HL-60 (cell line): ENCODE measurements at places on chromosomes 1 and 21.

DNA sequence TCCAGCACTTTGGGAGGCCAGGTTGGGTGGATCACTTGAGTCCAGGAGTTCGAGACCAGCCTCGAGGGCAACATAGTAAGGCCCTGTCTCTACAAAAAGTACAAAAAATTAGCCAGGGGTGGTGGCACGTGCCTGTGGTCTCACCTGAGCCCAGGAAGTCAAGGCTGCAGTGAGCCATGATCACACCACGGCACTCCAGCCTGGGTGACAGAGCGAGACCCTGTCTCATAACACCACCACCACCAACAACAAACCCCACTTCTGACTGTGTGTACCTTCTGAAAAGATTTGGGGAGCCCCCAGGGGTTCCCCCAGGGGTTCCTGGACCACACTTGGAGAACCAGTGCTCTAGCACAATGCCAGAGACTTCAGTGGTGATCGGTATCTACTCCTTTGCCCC lies 29.9 kb downstream of the NUAK2 start:
- no peak for DNase-seq

DNA sequence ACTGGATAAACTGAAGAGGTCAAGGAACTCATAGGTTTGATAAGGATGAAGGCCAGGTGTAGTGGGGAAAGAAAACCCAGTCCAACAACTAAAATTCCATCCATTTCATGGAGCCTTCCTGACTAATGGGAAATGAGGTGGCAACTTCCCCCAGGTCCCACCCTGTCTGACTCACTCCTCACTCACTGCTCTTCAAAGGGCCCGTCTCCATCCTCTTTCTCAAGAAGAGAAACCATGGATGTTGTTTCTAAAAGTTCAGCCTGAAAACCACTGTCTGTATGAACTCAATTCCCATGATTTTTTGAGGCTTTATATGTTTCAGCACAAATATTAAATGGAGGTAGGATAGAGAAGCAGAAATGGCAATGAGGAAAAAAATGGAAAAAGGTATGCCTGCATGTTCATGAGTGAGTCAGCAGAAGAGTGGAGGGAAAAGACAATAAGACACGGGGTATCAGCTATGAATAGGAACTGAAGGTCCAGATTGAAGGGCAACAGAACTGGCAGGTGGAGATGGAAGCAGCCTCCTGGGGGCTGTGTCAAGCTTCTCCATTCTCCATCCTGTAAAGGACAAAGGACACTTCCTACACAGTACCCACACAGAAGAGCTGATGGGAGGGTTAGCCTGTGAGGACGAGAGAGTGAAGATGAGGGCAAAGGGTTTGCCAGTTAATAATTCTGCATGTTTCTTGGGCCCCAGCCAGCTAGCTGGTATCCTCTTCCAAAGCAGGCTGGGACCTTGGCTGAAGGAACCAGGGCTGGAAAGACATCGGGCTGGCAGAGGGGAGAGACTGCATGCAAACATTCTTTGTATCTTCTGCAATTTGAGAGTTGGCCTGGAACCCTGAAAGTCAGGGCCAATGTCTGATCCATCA lies 5.5 kb upstream of the ELOVL1 start:
- DNase-seq = no peak

- peak; percentile 34 for DNase-seq
Measured at GRCh38 chr1:54337928-54338327, 68.3 kb downstream of the SSBP3 start.

DNA sequence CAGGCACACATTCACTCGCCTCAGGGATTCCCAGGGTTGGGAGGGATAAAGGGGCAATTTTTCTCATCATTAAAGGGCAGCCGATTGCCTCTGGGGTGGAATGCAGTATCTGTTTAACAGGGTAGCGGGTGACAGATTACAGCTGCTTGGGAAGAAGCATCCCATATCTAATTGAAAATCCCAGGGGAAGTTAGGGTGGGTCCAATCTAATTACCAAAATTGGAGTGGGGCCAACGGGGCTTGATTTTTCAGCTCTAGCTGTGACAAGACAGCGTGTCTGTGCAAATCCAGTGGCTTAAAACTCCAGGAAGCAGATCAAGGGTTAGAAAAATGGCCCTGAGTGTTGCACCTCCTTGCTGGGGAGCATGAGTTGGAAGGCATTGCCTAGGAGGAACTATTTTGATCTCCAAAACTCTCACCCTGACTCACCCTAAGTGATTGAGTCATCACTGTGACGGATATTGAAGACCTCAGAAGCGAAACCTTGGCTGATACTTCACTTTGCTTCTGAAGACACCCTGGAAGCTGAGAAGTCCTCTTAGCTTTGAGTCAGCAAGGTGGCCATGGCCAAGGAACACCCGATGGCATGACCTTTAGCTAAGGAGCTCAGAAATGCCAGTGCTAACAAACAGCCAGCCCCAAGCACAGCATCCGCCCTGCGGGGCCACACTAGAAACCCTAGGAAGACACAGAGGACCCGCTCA lies 46.0 kb downstream of the GRHL3 start:
- DNase-seq = peak; percentile 65

- DNase-seq = peak; percentile 75
Measured at GRCh38 chr1:9066945-9067807, 2.3 kb downstream of the SLC2A5 start.

- no peak for DNase-seq
Measured at GRCh38 chr1:37559080-37559479, 2.3 kb downstream of the DNALI1 start.

- no peak for DNase-seq
Measured at GRCh38 chr1:228902781-228903433, 167.6 kb downstream of the RHOU start.

GRCh38 chr1:244159646-244160045 lies 108.6 kb downstream of the ZBTB18 start:
- DNase-seq = no peak

GRCh38 chr21:42401154-42401553 lies 2.5 kb upstream of the UBASH3A start:
- DNase-seq = no peak

DNA sequence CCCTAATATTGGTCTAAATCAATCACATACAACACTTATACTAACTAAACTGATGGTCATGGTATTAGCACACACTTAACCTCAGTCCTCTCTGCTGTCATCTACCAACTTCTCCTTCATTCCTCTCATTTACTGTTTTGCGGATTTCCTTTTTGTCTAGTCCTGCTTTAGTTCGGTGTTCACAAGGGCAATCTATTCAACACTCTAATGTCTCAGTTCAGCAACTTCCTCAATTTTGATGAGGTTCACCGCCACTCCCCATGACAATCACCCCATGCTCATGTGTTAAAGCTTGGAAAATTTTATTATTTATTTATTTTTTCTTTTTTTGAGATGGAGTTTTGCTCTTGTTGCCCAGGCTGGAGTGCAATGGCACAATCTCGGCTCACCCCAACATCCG lies 301.1 kb downstream of the PTPRC start:
- peak; percentile 70 for DNase-seq

- DNase-seq = no peak
Measured at GRCh38 chr1:155030899-155031298, 2.7 kb downstream of the DCST2 start.

DNA sequence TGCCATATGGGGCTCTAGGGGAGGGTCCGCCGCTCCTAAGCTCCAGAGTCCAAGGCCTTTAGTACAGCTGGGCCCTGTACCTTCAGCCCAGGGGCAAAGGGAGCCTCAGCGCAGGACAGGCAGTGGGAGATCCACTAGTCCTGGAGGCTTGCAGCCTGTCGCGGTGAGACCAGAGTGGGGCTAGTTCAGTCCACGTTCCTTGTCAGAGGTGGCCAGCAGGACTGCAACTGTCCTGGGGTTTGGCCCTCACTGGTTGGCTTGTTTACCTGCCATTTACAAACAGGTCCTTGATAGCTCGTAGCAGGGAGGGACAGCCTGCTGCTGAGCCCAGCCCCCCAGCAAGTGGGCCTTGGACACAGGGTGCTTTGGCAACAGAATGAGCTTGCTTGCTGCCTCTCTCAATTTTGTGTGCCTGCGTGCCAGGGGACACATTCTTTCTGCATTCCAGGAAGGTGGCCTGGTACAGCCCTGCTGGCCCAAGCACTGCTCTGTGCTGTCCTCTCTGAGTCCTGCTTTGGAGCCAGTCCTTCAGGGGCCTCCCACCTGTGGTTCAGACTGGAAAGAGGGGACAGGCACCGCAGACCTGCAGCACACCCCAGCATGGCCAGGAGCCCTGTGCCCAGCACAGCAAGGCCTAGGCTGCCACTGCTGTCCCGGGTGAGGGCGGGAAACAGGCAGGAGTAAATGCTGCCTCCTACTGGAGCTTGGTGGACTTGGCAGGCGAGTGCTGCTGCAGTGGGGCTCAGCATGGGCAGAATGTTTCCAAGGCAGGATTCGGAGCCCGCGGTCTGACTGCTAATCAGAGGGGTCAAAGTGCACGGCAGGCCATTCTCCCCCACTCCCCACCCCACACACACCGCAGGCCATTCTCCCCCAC lies 15.2 kb downstream of the H6PD start:
- DNase-seq = no peak

- peak; percentile 44 for DNase-seq
Measured at GRCh38 chr1:210557426-210558077, 228.8 kb downstream of the HHAT start.

GRCh38 chr1:20987831-20988825 lies 188.6 kb downstream of the EIF4G3 start:
- DNase-seq = no peak

DNA sequence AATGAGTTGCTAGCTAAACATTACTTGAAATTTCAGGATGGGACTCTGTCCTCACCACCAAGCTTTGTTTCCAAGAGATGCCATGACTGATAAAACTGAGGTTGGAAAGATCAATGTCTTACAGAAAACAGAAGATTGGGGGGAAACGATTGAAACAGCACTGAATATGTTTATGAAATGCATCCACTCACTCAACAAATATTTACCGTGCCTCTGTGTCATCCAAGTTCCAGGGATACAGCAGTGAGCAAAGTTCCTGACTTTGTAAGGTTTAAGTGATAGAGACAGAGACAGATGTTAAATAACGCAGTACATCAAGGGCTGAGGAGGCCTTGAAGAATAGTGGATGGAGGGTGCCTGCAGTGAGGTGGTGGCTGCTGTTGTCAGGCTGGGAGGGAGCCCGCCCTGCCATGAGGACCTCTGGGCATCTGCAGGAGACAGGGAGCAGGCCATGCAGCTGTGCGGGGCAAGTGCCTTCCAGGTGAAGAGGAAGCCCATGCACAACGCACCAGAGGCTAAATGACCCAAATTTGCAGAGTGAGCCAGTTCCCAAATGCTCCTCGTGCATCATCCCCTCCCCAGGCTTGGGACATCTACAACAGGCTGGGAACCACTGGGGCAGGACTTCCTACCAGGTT lies 108.0 kb downstream of the HLCS start:
- DNase-seq = no peak

DNA sequence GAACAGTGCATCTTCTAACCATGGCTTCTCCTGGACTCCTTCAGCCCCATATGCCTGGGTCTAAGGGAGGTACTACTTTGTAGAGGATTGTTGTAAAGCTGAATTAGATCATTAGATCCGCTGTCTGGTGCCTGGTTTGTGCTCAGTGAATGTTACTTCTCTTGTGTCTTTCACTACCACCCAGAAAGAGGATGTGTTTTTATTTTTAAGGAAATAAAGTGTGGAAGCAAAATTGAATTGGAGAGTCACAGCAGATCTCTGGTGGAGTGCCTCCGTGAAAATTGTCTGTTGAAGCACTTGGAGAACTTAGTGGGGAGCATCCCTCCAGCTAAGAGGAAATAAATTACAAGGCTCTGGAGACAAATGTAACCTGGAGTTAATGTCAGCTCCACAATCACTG lies 101.8 kb upstream of the ARTN start:
- no peak for DNase-seq

DNA sequence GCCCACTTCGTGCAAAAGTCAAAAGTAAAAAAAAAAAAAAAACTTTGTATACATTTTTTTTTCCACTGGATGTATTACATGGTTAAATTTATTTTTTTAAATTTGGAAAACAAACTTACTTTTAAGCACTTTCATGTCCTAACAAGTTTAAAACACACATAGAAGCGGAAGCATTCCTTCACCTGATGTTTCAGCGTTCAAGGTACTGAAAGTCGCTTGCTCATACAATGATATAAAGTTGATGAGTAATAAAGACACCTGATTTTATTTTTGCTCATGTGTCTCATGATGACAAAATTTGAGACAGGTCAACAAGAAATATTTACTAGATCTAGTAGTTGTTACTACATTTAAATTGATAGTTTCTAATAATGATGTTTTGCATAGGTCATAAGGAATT lies 35.5 kb downstream of the ADAMTS1 start:
- DNase-seq = no peak

- DNase-seq = no peak
Measured at GRCh38 chr1:236880209-236880608, 85.1 kb downstream of the MTR start.

DNA sequence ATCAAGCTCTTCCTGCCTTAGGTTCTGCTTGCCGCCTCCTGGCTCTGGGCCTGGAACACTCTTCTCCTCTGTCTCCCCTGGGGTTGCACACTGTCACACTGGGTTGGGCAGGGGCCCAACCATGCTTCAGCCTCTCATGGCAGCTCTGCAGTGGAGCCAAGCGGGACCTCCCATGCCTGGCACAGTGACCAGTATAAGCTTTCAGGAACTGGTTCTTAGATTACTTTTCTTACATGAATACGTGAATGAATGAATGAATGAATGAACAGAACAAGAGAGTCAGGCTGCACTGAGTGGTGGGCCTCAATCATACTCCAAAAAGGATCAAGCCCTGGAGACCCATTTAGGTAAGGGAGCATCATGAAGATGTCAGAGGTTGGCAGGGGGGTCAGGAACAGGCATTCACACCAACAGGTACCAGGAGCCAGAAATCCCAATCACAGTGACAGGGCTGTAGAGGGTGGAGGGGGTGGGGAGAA lies 30.8 kb upstream of the TMEM125 start:
- DNase-seq = no peak

DNA sequence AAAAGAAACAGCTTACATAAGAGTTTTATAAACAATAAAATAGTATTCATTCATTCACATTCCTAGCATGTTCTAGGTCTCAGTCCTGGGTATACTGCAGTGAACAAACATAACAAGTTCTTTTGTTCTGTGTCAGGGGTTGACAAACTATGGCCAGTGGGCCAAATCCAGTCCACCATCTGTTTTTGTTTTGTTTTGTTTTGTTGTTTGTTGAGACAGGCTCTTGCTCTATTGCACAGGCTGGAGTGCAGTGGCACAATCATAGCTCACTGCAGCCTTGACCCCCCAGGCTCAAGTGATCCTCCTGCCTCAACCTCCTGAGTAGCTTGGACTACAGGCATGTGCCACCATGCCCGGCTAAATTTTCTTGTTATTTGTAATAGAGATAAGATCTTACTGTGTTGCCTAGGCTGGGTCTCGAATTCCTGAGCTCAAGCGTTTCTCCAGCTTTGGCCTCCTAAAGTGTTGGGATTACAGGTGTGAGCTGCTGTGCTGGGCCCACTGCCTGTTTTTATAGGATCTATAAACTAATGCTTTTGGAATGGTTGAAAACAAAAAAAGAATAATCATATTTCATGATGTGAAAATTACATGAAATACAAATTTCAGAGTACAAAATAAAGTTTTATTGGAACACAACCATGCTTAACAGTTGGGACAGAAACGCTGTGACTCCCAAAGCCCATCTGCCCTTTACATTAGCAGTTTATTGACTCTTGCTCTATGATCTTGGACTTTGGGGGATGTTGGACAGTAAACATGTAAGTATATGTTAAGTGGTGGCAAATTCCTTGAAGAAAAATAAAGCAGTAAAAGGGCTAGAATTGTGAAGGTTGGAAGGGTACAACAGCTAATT lies 17.9 kb downstream of the CAPZA1 start:
- no peak for DNase-seq
